Stimulated activated CD4-positive, alpha-beta T cell treated with anti-CD3 and anti-CD28 coated beads, Interleukin-2, amount 100 ng/mL, for 24 hours (primary cell): ENCODE measurements at places on chromosomes 1 and 21.

GRCh38 chr1:92792340-92792782 is 7.5 kb upstream of the EVI5 start:
- DNase-seq: no peak

DNA sequence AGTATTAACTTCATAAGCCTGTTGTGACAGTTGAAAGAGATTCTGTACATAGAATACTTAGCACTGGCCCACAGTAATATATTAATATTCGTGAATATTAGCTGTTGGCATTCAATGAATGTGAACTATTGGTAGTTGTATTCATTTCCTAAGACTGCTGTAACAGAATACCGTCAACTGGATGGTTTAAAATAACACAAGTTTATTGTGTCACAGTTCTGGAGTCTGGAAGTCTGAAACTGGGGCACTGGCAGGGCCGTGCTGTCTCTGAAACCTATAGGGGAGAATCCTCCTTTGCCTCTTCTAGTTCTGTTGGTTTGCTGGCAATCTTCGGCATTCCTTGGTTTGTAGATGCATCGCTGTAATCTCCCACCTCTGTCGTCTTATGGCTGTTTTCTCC is 47.5 kb downstream of the OLFML3 start:
- DNase-seq: no peak

- no peak for DNase-seq
These were observed 2.3 kb downstream of the MTMR11 start for GRCh38 chr1:149934356-149934755.

- no peak for DNase-seq
These were observed 115.2 kb downstream of the NPHP4 start for GRCh38 chr1:5877001-5877400.

GRCh38 chr1:19003371-19004290 is 47.2 kb upstream of the IFFO2 start:
- no peak for DNase-seq

GRCh38 chr1:94713472-94714141 is 106.5 kb upstream of the SLC44A3 start:
- DNase-seq: no peak

DNA sequence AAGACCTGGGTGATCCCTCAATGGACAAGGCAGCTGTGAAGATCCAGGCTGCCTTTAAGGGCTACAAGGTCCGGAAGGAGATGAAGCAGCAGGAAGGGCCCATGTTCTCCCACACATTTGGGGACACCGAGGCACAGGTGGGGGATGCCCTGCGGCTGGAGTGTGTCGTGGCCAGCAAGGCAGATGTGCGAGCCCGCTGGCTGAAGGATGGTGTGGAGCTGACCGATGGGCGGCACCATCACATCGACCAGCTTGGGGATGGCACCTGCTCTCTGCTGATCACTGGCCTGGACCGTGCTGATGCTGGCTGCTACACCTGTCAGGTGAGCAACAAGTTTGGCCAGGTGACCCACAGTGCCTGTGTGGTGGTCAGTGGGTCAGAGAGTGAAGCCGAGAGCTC is 85.2 kb downstream of the TRIM11 start:
- no peak for DNase-seq

DNA sequence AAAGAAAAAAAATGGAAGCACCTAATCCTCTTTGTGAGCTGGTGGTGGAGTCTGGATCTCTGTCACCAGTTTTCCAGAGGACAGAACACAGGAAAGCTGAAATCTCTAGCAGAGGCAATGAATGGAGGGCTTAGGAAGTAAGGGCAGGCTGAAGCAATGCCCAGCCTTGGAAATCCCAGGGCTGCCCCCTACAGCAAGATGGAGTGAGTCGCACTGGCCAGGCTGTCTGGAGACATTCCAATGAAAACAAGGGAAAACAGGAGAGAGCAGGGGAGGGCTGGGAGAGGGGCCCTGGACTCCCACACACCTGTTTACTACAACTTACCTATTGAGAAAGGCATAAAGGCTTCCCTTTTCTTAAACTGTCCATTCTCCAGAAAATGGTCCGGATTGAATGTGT is 25.9 kb downstream of the CYP2J2 start:
- DNase-seq: no peak
